Stimulated activated CD4-positive, alpha-beta T cell treated with anti-CD3 and anti-CD28 coated beads, Interleukin-4, amount 100 ng/mL, for 24 hours (primary cell): ENCODE measurements at places on chromosomes 1 and 21.
A peak's percentile ranks its signal among the peaks of the same experiment; 100 is the strongest.

- DNase-seq = no peak
Measured at GRCh38 chr1:39569034-39569433, 7.6 kb downstream of the PABPC4 start.

DNA sequence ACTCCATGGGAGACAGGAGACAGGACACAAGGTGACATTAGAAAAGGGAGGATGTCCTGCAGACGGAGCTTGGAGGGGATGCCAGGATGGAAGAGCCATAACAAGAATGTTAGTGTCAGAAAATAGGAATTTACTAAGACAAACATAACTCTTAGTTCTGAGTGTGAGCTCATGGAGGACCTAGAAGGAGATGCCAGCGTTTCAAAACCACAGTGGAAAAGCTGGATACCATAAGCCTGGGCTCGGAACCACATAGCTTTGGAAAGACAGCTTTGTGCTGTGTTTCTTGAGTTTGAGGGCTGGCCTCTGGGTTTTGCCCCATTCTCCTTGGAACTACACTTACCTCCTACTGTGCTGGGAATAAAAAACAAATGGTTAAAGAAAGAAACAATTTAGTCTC lies 128.4 kb downstream of the S1PR1 start:
- DNase-seq = no peak

GRCh38 chr1:58155418-58156123 lies 391.0 kb downstream of the OMA1 start:
- DNase-seq = no peak

- DNase-seq = peak; percentile 67
Measured at GRCh38 chr1:109509176-109510134, at the start of gene AMIGO1. Gene AMIGO1, minus strand, starts transcription at chr1:109509727. Its CDS starts 815 bp downstream, at chr1:109508912.

DNA sequence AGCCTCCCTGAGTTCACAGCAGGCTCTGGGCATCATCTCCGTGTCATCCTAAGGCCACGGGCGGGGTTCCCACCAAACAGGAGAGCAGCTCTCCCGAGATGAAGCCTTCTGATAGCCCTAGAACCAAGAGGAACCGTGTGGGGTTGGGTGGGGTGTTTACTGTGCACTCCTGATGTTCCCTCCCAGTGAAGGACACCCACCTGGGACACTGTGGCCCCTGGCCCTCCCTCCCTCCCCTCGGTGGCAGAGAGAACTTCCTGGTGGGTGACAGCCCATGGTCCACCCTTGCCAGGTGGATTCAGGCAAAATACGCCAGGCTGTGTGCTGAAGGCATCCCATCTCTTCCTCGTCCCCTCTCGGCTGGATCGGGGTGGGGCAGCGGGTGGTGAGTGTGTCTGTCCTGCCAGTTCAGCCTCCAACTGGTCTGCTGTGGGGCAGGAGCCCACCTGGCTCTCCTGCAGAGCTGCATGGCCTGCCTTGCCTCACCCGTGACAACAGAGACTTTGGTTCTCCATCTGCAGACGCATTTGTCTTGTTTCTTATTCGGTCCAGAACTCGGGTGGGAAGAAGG lies 15.6 kb upstream of the C1orf174 start:
- no peak for DNase-seq

- no peak for DNase-seq
Measured at GRCh38 chr1:238674316-238674715, 712.1 kb upstream of the CHRM3 start.

DNA sequence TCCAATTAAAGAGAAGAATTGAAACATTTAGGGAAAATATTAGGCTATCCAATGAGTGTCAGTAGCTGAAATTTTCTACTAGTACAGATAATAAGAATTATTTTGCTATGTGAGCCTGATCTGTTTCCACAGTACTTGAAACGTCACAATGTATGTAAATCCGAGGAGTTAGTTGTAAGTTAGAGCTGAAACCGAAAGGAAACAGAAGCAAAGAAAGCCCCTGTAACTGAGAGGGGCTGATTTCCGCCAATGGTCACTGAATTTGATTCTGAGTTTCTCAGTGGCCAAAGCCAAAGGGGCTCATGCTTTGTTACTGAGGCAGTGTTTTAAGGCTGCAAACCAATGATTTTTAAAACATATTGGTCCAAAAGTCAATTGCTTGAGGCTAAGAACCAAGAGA lies 168.3 kb upstream of the DUSP10 start:
- no peak for DNase-seq
